Mammary epithelial cell (primary cell): ENCODE measurements at places on chromosomes 6 and 20.

- no peak for DNase-seq
Observed at GRCh38 chr20:53057579-53057978, 85.4 kb downstream of the TSHZ2 start.

- DNase-seq: no peak
Observed at GRCh38 chr20:32162351-32162750, 45.2 kb downstream of the PLAGL2 start.

- DNase-seq: peak; percentile 85
Observed at GRCh38 chr6:26568601-26569432, 27.9 kb upstream of the ABT1 start.

- DNase-seq: no peak
Observed at GRCh38 chr20:63011798-63012197, 5.0 kb upstream of the BHLHE23 start.

DNA sequence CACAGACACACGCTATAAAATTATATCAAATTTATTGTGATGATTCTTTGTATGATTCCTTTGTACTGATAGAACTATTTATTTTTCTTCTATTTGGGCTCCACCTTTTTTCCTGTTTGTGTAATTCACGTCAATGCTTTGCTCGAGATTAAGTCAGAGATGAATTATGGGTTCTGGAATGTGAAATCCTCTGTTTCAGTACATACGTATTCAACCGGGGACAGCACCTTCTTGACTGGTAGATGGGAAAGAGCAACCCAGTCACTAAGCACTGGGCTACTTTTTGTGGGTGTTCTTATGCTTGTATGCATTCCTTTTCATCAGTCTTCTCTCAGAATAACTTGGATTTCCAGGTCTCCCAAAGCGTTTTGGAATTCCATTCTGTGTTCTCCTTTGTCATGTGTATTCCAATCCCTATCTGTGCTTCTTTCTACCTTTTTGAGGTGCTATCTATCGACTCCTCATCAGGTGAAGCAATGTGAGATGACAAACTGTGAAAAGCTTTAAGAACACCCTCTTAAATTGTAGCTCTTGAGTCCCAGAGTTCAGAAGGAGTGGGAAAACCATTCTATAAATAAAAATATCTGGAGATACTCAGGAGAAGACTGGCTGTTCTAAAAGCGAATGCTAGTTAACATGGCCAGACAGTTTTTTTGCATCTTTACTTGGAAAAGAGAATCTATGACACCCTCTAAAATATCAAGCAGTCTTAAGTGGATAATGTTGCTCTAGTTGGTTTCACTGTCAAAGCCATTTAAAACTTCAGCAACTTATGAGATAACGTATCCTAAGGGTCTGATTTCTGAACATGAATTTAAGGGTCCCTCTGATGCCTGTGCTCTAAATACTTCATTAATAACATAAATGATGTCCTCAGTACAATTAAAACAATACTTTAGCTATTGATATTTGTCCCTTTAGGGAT lies 197.7 kb upstream of the PREP start:
- peak; percentile 92 for DNase-seq

- DNase-seq: no peak
Observed at GRCh38 chr20:47988676-47989075, 203.4 kb upstream of the SULF2 start.
